ENCODE measurements at places on chromosomes 7 and 10.

- DNase-seq, result no peak
These were observed at the start of gene NPY for GRCh38 chr7:24283897-24284698. NPY (plus strand) TSS chr7:24284190; CDS start chr7:24285241, 1,051 bp downstream.

- DNase-seq, result no peak
These were observed 40.9 kb downstream of the JCAD start for GRCh38 chr10:30018496-30018895.

DNA sequence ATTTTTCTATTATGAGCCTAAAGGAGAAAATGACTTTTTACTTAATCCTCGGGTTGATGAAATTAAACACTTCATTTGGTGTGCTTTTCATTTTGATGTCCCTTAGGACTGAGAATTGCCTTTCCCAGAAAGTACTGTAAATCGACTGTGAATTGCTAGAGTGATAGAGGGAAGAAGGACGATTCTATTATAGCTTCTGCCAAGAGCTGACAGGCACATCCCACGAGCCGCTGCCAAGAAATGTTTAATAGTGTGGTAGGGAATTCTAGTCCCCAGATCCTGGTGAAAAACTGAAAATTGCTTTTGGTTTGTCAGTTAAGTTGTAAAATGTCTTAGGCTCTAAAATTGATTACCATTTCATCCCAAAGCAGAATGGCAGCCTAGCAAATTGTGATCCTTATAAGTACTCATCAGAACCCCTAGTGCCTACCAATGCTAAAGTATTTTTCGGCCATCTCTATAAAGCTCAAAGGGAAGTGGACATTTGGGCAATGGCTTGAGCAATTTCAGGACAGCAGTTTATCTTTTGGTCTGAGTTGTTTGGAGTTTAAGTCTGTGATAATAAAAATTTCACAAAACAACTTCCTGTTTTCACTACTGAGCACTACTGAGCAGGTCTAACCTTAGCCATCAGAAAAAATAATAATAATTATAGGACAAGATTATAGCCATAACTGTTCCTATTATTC, 44.6 kb upstream of the HYCC1 start:
- DNase-seq, result no peak

DNA sequence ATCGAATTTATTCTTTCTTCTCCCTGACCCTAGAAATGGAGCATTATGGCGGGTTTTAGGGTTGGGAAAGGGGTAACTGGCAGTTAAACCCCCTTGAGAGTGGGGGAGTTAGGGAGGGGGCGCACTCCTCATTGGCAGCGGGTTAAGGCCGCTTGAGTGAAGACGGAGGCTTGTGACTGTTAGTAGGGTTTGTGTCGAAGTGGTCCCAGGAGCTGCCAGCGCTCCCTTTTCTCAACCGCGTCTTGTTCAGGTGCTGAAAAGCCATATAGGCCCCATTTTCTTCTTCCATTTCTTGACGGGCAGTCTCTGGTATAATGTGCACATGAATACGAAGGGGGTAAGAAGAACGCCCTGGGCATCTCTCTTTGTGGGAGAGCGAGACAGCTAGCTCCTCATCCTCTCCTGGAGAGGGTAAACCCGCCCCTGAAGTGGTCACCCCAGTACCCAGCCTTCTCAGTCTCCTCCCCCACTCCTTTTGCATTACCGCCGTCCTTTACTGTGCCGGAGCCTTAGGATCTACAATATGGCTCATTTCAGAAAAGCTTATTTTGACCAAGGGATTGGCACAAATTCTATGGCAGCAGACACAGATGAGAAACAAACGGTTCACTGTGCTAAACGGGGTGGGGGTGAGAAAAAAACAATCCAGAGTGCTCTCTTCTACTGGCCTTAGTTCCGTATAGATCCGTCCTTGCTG, 836 bp downstream of the KMT2E start:
- no peak for DNase-seq

DNA sequence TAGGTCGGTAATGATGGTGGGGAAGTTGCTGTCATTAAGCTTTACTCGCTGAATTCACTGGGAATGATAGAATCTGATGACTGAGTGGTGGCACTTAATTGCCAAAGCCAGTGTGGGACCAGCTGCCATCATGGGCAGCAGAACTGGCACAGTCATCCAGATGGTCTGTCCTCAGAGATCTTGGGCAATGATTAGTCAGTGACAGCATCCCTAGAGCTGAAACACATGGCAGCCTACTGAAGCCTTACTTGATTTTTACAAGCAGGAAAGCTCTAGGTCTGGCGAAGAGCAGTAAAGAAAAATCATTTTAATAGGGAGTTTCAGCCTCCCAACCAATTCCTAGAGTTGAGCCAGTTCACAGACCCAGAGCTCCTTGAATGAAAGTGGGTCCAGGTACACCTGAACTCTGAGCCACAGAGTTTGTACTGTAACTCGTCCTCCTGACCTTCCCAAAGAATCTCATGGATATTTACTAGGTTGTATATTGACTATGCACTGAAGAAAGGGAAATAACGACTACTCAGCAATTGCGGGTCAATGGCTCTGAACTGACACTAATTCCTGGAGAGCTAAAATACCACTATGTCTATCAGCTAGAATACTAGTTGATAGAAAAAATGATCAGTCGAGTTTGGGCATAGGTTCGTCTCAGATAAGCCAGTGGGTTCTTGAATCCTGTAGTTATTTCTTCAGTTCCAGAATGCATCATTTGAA, 4.4 kb upstream of the ASB13 start:
- no peak for DNase-seq
